ENCODE measurements at places on chromosomes 12 and 14. TPM values are rescaled to one million over a fixed set of nuclear protein-coding genes. Genes with fewer than 3 reads are reported as not detected.

APOF gene
- not detected for total RNA-seq

RAD51B gene
- 4.3 TPM for total RNA-seq

GYS2 gene
- total RNA-seq = not detected

ADAM20 gene
- total RNA-seq = not detected

DNAJC22 gene
- total RNA-seq = 19.2 TPM

MYF6 gene
- not detected for total RNA-seq

FAR2 gene
- total RNA-seq = 0.15 TPM

C1QL4 gene
- 3.4 TPM for total RNA-seq

TAS2R30 gene
- total RNA-seq = not detected

MYH6 gene
- total RNA-seq = not detected

P2RX7 gene
- total RNA-seq = not detected

ANKRD33 gene
- 0.08 TPM for total RNA-seq

PTPRR gene
- total RNA-seq = 0.17 TPM

ADCY4 gene
- not detected for total RNA-seq

SLC17A8 gene
- not detected for total RNA-seq

GPRC5A gene
- 454 TPM for total RNA-seq

TAS2R7 gene
- total RNA-seq = not detected

TGFB3 gene
- 1.4 TPM for total RNA-seq

TMEM117 gene
- 2.8 TPM for total RNA-seq

FOXN4 gene
- total RNA-seq = 0.12 TPM

PIWIL1 gene
- total RNA-seq = not detected

INSM2 gene
- total RNA-seq = 0.02 TPM

HELB gene
- total RNA-seq = 1.7 TPM

PLEKHH1 gene
- 4.3 TPM for total RNA-seq

RIN3 gene
- total RNA-seq = 23.5 TPM

TSHR gene
- not detected for total RNA-seq
